ENCODE measurements at places on chromosomes 7 and 10. TPM values are rescaled to one million over a fixed set of nuclear protein-coding genes. Genes with fewer than 3 reads are reported as not detected.

DNA sequence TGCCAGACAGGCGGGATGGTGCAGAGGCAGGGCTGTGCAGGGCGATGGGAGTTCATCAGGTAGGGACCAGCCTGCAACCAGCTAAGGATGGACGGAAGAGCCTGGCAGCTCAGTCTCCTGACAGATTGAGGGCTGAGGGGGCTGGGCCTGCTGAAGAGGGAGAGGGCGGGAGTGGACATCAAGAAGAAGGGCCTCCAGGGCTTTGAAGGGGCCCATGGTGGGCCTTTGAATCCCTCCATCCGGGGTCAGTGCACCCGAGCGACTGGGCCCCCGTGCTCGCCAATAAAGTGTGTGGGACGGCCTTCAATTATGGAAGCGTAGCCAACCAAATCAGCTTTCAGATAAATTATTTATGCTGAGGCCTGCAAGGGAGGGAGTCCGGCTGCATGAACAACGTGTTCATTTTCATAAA, 431.2 kb downstream of the RPS24 start:
- DNase-seq = no peak
- no peak overlapping the region for H3K4me3 ChIP-seq
- H3K27ac ChIP-seq = no peak overlapping the region
- no peaks in the 10 kb centered on the region for H3K36me3 ChIP-seq
- H3K4me1 ChIP-seq = no peaks in the 10 kb centered on the region

PSTK gene
- 3.4 TPM for total RNA-seq

DNA sequence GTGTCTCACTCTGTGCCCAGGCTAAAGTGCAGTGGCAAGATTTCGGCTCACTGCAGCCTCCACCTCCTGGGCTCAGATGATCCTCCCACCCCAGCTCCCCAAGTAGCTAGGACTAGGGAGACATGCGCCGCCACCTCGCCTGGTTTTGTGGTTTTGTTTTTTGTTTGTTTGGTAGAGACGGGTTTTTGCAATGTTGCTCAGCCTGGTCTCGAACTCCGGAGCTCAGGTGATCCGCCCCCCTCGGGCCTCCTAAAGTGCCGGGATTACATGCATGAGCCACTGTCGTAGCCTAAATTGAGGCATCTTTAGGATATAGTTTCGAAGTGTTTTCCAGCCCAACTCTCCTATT, 781 bp downstream of the ZNF727 start:
- H3K27me3 ChIP-seq = no peaks in the 10 kb centered on the region
- no peaks in the 10 kb centered on the region for H3K4me1 ChIP-seq
- no peak for DNase-seq

DNA sequence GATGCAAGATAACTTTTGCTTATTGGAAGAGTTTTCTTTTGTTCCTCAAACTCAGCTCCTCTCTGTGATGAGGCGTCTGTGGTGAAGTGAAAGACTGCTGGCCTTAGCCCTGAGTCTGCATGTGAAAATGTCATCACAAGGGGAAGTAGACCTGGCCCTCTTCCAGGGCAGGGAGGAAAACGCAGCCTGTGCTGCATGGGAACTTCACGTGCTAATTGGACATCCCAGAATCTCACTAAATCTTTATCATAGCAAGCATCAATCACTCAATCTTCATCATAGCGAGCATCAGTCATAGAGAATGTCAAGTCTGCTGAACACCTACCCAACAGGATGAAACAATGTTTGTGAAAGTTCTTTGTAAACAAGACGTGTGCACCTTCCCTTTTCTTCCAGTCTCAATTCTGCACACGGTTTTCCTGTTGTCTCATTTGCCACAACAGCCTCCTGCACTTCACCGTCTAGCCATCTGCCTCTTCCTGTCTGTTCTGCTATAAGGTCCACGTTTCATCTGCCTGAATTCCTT, 314.6 kb downstream of the FRMD4A start:
- H3K4me3 ChIP-seq = no peak overlapping the region
- peaks cover 5% of the 10 kb centered on the region for H3K27me3 ChIP-seq
- no peak for DNase-seq
- H3K4me1 ChIP-seq = no peaks in the 10 kb centered on the region
- H3K36me3 ChIP-seq = no peaks in the 10 kb centered on the region

SRRM3 gene
- 0.11 TPM for total RNA-seq

GRCh38 chr10:1654811-1655356, 82.4 kb downstream of the ADARB2 start:
- DNase-seq = no peak
- H3K27ac ChIP-seq = no peak overlapping the region
- H3K4me3 ChIP-seq = no peak overlapping the region
- H3K36me3 ChIP-seq = no peaks in the 10 kb centered on the region

- peaks cover 15% of the 10 kb centered on the region for H3K27me3 ChIP-seq
- no peak for DNase-seq
- H3K27ac ChIP-seq = no peak overlapping the region
- H3K4me1 ChIP-seq = peaks cover 4% of the 10 kb centered on the region
- H3K36me3 ChIP-seq = no peaks in the 10 kb centered on the region
Observed at GRCh38 chr10:129192344-129193128, 274.5 kb upstream of the MGMT start.

DNA sequence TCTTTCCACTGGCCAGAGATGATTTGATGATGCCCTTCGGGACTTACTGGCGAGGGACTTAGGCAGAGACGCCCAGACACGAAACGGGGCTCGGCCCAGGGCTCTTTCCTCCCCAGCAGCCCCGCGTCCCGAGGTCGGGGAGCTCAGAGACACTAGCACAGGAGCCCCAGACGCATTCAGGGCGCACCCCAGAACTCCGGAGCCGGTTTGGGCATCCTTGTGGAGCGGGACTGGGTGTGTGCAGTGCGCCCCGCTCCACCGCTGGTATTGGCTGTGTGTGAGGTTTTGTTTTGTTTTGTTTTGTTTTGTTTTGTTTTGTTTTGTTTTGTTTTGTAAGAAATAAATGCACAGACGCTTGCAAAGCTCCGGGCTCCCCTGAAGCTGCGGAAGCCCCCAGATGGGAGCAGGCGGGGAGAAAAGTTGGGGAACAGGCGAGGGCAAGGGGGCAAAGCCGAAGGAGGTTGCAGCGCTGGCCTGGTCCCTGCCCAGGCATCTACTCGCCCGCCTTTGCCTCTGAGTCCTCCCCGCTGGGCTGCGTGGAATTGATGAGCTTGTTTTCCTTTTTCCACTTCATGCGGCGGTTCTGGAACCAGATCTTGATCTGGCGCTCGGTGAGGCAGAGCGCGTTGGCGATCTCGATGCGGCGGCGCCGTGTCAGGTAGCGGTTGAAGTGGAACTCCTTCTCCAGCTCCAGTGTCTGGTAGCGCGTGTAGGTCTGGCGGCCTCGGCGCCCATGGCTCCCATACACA, 1.9 kb upstream of the HOXA5 start:
- H3K4me3 ChIP-seq = no peak overlapping the region
- H3K27me3 ChIP-seq = peaks cover 40% of the 10 kb centered on the region
- no peak for DNase-seq
- H3K4me1 ChIP-seq = peaks cover 2% of the 10 kb centered on the region
- H3K27ac ChIP-seq = no peak overlapping the region
- H3K36me3 ChIP-seq = no peaks in the 10 kb centered on the region

DNA sequence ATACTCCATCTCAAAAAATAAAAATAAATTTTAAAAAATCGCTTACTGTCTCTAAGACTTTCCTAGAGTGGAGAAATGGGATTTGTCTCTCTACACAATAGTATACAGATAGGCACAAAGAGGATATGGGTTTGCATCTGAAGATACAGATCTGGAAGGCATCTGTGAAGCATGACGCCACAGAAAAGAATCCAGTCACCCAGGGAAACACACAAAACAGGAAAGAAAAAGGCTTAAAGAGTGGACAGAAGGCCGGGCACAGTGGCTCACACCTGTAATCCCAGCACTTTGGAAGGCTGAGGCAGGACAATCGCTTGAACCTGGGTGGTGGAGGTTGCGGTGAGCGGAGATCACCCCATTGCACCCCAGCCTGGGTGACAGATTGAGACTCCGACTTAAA, 61.3 kb downstream of the SKIDA1 start:
- H3K36me3 ChIP-seq = no peaks in the 10 kb centered on the region
- DNase-seq = no peak
- no peak overlapping the region for H3K4me3 ChIP-seq
- H3K4me1 ChIP-seq = no peaks in the 10 kb centered on the region
- H3K27me3 ChIP-seq = no peaks in the 10 kb centered on the region
- H3K27ac ChIP-seq = no peak overlapping the region

UCMA gene
- total RNA-seq = not detected

TMEM270 gene
- total RNA-seq = not detected

- H3K36me3 ChIP-seq = no peaks in the 10 kb centered on the region
- peak overlapping the region; percentile 83 for H3K27ac ChIP-seq
- DNase-seq = peak; percentile 74
Observed at GRCh38 chr10:17026686-17027485, 102.7 kb downstream of the CUBN start.

GRCh38 chr10:131181456-131181855, 130.1 kb downstream of the TCERG1L start:
- H3K27ac ChIP-seq = no peak overlapping the region
- no peaks in the 10 kb centered on the region for H3K36me3 ChIP-seq
- peak; percentile 2 for DNase-seq
- H3K4me3 ChIP-seq = no peak overlapping the region
- no peaks in the 10 kb centered on the region for H3K4me1 ChIP-seq
- no peaks in the 10 kb centered on the region for H3K27me3 ChIP-seq

DNA sequence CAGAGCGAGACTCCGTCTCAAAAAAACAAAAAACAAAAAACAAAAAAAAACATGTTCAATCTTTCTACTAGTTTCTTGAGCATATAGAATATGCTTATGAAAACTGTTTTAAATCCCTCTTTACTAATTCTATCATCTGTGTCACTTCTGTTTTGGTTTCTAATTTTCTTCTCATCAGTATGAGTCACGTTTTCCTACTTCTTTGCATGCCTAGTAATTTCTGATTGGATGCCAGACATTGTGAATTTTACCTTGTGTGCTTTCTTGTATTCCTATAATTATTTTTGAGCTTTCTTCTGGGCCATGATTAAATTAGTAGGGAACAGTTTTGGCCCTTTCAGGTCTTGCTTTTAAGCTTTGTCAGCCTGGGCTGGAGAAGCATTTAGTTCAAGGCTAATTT, 9.9 kb downstream of the MICU1 start:
- no peak for DNase-seq
- H3K4me1 ChIP-seq = peaks cover 9% of the 10 kb centered on the region
- H3K36me3 ChIP-seq = peaks cover 9% of the 10 kb centered on the region
- no peak overlapping the region for H3K4me3 ChIP-seq

- H3K4me3 ChIP-seq = peak within 1 kb of the TSS; percentile 38
- H3K4me1 ChIP-seq = peaks cover 11% of the 10 kb centered on the region
- H3K36me3 ChIP-seq = no peaks in the 10 kb centered on the region
- peaks cover 66% of the 10 kb centered on the region for H3K27me3 ChIP-seq
Observed at GRCh38 chr7:121328508-121329190, at the start of gene WNT16. TSS of gene WNT16 (plus strand) at chr7:121329000. CDS start at chr7:121329293, 293 bp downstream.

DNA sequence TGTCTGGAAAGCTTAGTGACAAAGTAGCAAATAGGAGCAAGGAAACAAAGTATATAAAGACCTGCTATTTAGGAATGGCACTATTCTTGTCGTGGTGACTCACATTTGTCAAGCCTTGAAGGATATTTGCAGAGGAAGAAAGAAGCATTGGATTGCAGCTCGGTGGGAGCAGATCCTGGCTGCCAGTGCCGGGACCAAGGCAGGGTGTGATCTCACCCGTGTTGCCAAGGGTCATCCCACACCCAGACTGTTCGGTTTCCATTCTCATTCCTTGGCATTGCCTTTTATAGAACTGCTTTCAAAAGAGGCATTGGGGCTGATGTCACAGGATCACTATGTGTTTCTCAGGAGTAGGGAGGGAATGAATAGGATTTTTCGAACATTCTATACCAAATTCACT, 176.2 kb downstream of the GALNT17 start:
- no peaks in the 10 kb centered on the region for H3K4me1 ChIP-seq
- no peak overlapping the region for H3K27ac ChIP-seq
- DNase-seq = no peak
- no peaks in the 10 kb centered on the region for H3K36me3 ChIP-seq
- H3K27me3 ChIP-seq = no peaks in the 10 kb centered on the region
- H3K4me3 ChIP-seq = no peak overlapping the region

Measured in activated T-helper 2 cell treated with anti-CD3 and anti-CD28 coated beads, Interferon-gamma antibody, Interleukin-2, Interleukin-4, amounts not matched to agents 10 μg/mL and 5 μg/mL and 100 μg/mL, durations not matched to agents 14 hours and 24 hours and 36 hours (primary cell).